ENCODE measurements at places on chromosomes 4 and X.

- DNase-seq, result no peak
Observed at GRCh38 chrX:12878536-12878935, 11.7 kb downstream of the TLR7 start.

- no peak for DNase-seq
Observed at GRCh38 chr4:99361268-99361898, 8.8 kb upstream of the ADH1C start.

DNA sequence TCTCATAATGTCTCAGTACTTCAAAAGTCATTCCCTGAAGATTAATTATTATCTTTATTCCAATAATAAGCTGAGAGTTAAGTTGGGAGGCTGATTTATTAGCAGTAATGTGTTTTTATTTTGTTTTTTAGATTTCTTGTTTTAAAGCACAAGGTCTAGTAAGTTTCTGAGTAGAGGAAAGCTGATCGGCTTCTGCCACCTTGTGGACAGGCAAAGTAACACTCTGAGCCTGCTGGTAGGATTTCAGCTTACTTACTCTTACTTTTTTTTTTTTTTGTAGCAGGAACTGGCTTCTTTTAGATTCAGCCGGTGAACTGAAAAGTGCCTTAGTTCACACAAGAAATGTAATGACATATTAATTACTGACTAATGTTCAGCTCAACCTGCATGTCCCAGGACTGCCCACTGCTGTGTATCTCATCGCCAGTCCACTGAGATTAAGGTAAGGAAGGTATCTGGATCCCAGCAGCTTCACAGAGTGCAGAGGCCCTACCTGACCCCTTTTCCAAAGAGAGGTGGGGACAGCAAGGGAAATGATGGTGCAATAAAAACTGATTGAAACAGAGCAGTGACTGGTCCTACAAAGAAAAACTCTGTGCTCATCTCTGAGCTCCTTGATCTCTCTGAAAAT, 126.5 kb downstream of the ADGRA3 start:
- peak; percentile 75 for DNase-seq

DNA sequence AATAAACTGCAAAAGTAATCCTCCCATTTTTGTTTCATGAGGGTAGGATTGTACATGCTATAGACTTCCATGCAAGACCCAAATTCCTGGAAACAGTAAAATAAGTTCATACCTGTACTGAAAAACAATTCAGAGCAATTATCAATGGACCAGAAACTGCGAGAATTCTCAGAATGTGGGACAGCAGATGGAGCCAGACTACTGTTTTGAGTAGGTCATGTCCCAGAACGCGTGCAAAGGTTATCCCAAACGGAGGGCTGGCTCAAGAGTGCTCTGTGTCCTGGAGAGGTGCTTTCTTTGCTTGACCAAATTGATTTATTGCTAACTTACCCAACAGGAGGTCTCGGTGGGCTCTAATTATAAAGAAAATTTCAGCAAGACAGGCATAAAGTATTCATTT, 1.7 kb upstream of the MAGEH1 start:
- DNase-seq, result no peak

DNA sequence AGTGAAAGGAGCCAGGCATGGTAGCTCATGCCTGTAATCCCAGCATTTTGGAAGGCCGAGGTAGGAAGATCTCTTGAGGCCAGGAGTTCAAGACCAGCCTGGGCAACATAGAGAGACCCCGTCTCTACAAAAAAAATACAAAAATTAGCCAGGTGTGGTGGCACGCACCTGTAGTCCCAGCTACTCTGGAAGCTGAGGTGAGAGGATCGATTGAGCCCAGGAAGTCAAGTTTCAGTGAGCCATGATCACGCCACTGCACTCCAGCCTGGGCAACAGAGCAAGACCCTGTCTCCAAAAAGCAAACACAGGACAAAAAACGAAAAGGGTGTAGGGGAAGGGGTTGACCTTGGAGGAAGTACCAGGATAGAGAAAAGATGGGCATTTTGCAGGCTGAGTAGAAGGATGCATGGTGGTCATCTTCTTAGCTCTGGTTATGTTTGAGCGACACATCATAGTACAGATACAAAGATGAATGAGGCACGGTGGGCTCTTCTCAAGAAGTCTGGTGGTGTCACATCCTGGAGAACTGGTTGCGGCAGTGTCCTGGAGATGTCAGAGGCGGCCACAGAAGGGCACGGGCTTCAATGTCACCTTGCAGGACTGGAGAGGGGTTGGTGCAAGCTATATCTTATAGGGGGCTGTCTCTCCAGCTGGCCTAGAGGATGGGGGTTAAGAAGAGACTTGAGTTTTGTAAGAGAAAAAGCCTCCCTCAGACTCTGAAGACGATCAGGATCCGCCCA, 32.0 kb downstream of the SLC25A5 start:
- no peak for DNase-seq

- no peak for DNase-seq
Observed at GRCh38 chrX:106684207-106684606, 42.3 kb upstream of the RNF128 start.

- DNase-seq, result no peak
Observed at GRCh38 chrX:139750390-139750789, 42.4 kb upstream of the MCF2 start.

DNA sequence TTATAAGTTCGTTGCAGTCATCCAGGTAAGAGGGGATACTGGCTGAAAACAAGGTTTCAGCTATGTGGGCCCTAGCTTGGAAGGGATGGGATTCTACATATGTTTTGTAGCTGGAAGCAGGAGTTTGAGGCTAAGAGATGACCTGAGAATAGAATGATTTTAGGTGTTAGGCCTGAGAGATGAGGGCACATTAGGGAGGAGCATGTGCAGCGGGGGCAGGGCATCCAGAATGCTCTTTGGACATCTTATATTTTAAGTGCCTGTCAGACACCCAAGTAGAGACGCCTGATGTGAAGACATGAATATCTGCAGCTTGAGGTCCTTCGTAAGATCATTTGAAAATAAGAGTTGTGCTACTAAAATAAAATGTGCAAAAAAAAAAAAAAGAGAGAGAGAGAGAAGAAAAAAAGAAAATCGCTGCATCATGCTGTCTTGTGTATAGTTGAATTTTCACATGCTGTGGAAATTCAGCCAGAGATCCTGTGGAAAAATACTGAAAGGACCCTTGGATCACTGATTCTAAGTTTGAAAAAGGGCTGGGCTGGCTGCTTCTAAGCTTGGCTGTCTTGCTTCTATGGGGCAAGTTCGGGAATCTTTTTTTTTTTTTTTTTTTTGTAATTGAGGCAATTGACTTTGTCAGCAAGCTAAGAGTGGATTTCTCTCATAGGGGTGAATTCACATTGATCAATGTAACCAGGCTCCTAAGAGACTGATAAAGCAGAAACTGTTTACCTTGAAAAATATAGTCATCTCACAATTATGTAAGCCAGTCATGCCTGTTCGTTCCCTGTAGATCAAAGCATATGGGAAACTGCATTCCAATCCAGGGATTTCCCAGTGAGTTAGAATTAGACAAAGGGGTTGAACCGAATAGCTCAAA, 341.0 kb upstream of the GATB start:
- DNase-seq, result no peak

DNA sequence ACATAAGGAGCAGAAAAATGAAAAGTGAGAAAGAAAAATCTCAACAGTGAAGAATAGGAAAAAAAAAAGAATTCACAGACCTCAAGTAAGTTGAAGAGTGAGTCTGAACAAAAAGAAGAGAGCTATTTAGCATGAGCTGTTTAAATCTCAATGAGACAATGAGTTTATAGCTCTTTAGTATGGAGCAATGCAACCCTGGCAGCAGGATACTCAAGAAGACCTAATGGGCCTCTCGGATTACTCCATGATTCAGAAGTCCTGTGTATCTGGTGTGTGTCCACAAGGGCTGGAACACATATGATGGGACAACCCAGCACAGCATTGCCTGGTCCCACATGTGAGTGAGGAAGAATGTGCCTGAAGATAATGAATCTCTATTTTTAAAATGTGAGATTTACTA, 563.1 kb upstream of the INTU start:
- DNase-seq, result no peak

GRCh38 chr4:24273136-24273535, 311.2 kb downstream of the DHX15 start:
- DNase-seq, result no peak

GRCh38 chr4:147094238-147094637, 148.6 kb upstream of the TTC29 start:
- no peak for DNase-seq

DNA sequence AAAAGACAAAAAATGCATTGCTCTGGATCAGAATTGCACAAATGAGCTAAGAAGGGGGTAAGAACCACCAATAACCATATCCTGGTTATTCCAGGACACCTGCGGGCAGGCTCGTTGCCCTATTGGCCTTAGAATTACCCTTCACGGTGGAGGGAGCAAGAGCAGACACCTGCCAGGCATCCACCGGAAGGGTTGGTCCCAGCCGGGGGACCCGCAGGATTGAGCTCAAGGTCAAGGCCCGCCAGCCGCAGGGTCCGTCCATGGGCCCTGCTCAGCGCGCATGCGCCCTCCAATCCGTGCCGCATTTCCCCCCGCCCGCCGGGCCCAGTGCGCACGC, 575 bp downstream of the SLC25A6 start:
- DNase-seq, result peak; percentile 91

- no peak for DNase-seq
Observed at GRCh38 chr4:91116861-91117260, 989.7 kb downstream of the CCSER1 start.

- no peak for DNase-seq
Observed at GRCh38 chrX:107836958-107837357, 11.3 kb downstream of the MID2 start.

DNA sequence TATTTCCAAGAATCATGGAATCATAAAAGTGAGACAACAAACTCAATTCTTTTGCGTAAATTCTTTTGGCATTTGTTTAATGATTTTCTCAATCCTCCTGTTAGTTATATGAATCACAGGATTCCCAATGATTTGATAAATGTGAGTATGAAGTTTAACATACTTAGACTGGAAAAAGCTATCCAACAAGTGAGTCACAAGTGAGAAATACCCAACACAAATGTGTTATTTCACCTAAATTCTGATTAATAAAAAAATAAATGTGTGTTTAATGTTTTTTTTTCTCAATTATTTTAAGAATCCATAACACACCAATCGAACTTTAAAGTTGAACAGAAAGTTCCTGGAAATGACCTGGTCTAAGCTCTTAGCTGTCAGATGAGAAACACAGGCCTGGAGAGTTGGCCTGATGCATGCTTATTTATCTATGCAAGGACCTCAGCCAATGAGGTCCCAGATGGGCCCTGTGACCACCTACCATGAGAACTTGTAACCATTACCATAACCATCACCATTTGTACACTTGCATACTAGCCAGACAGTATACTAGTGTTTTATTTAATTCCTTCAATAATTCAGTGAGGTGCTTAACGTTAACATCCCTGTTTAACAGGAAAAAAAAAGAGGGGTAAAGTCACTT, 386.7 kb downstream of the SPRY1 start:
- DNase-seq, result no peak

Data from islet precursor cell (in vitro differentiated cells).